ENCODE measurements at places on chromosomes 3 and 15. TPM values are rescaled to one million over a fixed set of nuclear protein-coding genes. Genes with fewer than 3 reads are reported as not detected.

CD86 gene
- total RNA-seq, result 31.2 TPM

CRELD1 gene
- 26.9 TPM for total RNA-seq

LIPC gene
- not detected for total RNA-seq

ESYT3 gene
- not detected for total RNA-seq

DISP2 gene
- total RNA-seq, result 0.38 TPM

CLDN16 gene
- not detected for total RNA-seq

- DNase-seq, result no peak
Observed at GRCh38 chr3:61819861-61820260, 258.5 kb downstream of the PTPRG start.

DNA sequence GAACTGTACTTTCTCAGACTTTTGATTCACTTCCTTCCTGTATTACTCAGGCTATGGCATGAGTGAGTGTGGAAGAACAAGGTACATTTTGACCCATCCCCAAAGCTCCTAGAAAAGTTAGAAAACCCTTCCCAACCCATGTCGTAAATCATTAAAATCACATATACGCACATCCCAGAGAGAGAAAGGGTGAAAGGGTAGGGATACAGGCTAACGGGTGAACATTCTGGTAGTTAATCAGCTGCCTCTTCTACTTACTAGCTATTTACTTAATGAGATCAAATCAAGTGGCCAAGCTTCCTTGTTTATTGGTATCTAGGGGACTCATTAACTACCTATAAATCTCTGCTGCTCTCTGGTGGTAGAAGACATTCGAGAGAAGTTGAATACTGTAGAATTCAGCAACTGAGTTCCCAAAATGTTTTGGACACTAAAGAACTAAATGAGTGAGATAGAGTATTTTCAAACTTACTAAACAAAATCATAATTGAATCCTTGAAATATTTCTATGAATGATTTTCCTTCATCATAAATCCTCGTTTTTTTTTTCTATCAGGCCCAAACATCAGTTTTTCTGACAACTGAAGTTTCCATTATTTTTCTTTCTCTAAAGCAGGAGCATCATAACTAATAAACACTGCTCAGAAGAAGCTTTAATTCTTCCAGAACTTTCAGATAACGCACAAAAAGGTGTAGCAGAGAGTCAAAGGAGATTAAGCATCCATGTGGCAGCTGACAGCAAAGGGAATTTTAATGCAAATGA is 124.2 kb downstream of the IMPG2 start:
- DNase-seq, result no peak

DNA sequence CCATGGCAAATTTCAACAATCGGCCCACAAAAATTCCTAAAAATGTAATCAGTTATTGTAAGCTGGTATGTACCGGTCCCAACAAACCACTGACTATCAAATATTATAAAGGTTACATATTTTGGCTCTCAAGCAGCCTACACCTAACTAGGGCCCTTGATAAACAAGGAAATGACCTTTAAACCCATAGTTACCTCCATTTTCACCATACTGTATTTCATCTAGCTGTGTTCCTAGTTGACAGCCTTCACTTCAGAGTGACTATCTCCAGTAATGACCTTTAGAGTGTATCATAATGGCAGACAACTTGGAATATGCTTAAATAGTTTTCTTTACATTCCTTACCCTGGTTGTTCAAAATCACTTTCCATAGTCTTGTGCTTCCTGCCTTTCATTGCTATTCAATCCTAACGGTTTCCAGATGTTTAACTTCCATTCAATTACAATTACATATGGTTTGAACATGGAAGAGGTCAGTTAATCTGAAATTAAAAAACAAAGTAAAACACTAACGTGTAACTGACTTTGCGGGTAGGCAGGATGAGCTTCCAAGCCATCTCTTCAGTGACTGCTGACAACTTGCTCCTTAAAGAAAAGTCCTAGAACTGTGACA is 111.9 kb upstream of the TSC22D2 start:
- DNase-seq, result no peak

DNA sequence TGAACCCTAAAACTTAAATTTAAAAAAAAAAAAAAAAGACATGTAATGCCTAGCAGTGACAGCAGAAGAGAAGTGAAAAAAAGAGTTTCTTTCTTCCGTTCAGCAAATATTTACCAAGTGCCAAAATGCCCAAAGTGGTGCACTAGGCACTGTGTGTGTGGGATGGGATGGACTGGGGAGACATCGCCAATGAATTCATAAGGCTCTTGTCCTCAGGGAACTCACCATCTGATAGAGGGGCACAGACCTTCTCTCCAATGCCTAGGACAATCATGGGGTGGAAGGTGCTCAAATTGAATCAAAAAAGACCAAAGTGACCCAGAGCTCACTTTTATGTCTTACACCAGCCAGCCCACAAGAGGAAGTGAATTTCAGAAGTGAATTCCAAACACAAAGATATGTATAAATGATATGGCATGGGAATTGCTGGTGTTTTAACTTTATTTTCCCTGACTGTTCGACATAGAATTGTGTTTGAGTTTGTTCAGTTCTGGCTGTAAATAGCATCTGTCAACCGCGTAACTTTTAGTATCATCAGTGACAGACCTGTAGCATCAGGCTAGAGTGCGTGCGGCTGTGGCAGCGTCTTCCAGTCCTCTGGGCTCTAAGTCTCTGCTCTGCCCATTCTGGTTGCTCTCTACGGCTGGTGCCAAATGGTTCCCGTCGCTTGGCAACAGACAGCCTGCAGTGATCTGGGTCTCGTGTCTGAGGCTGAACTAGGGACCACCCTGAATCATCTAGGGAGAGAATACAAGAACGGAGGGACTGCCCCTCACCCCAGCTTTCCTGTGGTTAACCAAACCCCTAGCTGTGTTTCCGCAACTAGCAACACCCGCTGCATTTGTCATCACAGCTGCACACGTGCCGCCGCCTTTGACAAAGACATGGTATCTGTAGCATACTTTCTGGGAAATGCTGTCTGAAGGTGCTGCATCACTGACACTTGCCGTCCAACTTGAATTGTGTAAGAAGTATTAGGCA is 154.0 kb upstream of the THBS1 start:
- DNase-seq, result no peak

GRCh38 chr3:177860184-177860583 is 662.9 kb upstream of the TBL1XR1 start:
- DNase-seq, result no peak

All from activated B cell treated with CpG ODN at 0.5 μM for 24 hours (primary cell).